ENCODE measurements at places on chromosomes 2 and 18.

GRCh38 chr2:151914989-151915628 is 86.9 kb upstream of the ARL5A start:
- DNase-seq = no peak

- DNase-seq = peak; percentile 1
These were observed 42.5 kb downstream of the COPS8 start for GRCh38 chr2:237128026-237128703.

DNA sequence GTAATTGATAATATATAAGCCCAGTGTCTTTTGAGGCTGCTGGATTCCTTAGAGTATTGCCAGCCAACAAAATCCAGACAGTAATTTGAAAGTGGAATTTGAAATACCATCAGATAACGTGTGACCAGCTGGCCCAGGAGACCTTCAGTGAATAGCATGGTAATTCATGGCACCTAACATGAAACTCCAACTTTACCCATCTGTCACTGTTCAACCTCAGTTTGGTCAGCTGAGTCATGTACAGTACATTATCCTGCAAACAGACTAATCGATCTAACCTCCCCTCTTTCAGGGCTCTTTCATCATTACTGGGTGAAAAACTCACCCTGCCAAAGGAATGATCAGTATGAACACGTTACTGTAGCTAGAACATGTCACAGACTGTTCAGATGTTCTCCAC is 230.6 kb downstream of the DOK6 start:
- no peak for DNase-seq

DNA sequence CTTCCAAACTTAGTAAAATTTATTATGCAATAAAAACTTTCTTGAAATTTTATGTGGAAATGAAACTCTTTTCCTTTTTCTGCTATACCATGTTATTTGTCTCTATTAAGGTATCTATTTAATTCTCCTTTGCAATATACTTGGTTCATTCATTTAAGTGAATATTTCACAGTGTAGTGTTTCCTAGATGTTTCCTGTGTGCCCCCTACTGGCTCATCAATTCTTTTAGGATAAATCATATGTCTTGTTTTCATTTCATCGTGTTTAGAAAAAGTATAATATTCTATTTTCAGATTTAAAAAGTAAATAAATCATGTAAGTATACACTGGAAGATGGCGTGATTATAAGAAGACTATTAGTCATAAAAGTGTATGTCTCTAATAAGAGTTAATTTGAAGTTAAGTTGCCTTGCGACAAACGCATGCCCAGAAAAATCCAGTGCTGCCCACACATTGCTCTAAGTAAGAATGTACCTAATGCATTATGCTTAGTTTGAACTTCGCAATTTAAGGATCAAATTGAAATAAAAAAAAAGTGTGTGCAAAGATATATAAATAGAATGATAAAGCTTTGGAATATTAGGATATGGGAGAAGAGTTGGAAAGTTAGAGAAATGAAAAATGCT is 525.4 kb downstream of the KCNJ3 start:
- peak; percentile 13 for DNase-seq

DNA sequence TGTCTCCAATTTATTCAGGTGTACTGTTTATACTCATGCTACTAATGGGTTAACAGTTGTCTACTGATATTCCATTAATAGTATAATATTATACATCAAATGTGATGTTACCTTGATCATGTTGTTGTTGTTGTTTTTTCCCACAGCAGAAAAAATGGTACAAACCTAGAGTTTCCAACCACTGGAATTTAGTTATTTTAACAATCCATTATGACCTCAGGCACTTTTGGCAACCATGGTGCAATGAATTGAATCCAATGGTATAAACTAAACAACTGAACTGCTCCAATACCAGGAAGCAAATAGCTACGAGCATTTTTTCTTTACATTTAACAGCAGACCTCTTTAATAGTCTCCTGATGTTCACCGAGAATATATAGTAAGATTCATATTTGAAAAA is 31.0 kb upstream of the C2orf66 start:
- no peak for DNase-seq

GRCh38 chr2:128643221-128644065 is 324.8 kb upstream of the HS6ST1 start:
- DNase-seq = no peak

GRCh38 chr2:159600752-159601151 is 15.6 kb downstream of the BAZ2B start:
- no peak for DNase-seq

GRCh38 chr2:29495536-29496060 is 380.4 kb downstream of the CLIP4 start:
- DNase-seq = no peak

GRCh38 chr2:221975151-221975550 is 323.6 kb downstream of the PAX3 start:
- no peak for DNase-seq

GRCh38 chr2:46555646-46556234 is 76.4 kb downstream of the TMEM247 start:
- no peak for DNase-seq

DNA sequence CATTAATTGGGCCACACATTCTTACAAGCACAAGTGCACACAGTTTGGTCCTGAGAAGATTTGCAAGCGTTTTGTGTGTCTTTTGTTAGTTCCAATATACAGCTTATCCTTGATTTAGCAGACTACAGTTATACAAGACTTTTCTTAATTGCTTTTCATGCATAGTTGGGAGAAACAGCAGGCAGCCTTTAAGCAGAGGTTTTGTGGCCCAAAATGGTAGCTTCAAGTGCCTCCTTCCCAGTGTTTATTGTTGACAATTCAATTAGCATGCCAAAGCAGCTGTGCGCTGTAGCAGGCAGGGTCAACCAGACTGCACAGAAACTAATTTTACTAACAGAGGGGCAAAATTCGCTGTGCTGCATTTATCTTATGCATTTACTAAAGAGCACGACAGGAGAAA is 47.5 kb downstream of the FRZB start:
- DNase-seq = no peak

- no peak for DNase-seq
These were observed 122.3 kb downstream of the PLCL1 start for GRCh38 chr2:197926673-197927072.

DNA sequence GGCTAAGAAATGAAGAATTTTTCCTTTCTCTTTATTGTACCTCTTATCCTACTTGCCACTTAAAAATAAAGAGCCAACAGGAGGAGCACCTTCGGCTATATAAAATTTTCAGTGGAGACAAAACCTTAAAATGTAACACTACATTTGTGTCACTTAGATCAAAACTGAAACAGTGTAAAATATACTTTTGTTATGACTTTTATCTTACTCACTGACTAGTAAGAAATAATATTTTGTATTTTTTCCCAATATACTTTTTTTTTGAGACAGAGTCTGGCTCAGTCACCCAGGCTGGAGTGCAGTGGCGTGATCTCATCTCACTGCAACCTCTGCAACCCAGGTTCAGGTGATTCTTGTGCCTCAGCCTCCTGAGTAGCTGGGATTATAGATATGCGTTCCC is 28.3 kb downstream of the KCNJ13 start:
- no peak for DNase-seq

GRCh38 chr2:127985026-127985734 is 42.7 kb downstream of the SAP130 start:
- DNase-seq = no peak

- no peak for DNase-seq
These were observed 271.8 kb downstream of the NEDD4L start for GRCh38 chr18:58315739-58316215.

DNA sequence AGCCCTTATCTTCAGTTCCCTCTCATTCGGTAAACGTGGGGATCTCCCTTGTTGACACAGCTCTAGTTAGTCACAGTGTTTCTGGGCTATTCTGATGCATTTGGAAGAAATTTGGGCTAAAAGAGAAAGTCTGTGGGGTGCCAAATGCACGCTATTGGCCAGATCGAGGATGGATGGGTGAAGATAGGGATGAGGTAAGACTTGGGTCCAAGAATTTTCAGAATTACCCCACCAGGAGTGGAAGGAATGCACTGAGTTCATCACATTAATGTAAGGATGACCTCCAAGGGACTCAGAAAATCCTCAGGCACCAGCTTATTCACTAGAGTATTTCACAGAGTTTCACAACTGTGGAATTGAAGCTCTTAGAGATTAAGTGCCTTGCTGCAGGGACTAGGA is 49.3 kb downstream of the NRP2 start:
- DNase-seq = no peak

DNA sequence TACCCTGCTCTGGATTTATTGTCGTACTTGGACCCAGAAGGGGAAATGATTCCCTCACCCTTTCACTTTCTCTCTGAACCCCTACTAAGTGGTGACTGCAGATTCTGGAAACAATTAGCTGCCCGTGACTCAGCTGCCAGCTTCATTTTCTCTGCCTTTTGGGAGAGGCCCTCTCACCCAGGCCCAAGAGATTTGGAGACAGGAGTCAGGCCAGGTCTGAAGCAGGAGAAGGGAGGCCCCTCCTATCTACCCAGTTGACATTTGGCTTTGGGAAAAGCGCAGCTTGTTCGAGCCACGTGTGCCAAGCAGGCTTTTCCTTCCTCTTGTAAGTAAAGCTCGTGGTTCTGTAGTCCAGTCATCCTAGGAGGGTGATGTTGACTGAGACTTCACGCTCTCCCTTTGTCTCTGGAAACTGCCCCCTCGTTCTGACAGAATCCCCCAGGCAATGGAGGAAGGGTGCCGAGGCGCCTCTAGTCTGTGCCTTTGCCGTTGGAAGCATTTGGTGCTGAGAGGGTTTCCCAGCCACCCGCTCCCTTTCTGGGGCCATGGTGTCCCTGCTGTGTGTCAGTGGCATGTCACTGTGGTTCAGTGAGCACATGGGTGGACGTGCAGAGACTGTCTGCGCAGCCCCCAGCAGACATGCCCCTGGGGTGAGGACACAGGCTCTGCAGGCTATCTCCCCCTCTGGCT is 8.6 kb downstream of the OXER1 start:
- DNase-seq = peak; percentile 5

DNA sequence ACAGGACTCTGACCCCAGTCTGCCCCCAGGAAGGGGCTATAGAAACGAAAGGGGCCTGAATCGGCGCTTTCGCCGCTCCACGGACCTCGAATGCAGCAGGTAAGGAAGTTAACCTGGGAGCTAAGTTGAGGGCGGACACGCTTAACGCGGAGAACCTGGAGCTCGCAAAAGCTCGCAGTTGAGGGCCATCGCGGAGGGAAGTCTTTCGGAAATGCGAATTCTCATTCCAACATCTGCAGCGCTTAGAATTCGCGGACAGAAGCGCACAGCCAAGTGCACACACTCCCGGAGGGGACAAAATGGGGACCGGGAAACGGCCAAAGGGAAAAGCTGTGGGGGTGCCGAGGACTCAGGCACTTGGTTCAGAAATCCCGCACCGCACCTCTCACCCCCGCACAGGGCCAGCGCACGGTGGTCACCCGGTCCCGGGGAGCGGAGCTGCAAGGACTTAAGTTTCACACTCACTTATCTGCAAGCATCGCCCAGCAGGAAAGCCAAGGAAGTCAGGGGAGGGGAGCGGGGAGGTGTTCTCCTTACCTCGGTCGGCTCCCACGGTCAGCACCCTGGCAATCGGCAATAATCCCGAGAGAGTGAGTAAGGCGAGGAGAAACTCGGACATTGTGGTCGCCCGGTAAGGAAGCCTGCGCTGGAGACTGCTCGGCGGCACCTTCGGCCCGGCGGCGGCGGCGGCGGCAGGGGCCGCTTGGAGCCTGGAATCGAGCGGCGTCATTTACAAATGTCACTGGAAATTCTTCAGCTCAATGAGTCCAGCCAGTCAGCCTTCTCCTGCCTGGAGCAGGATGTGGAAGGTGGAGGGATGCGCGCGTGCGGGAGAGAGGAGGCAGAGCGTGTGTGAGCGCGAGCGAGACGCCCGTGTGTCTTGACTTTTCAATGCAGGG is 456 bp downstream of the LRP1B start:
- peak; percentile 79 for DNase-seq

- DNase-seq = no peak
These were observed 44.2 kb downstream of the NRXN1 start for GRCh38 chr2:50987616-50988313.

- DNase-seq = no peak
These were observed 42.9 kb upstream of the CABYR start for GRCh38 chr18:24095976-24096375.

- DNase-seq = no peak
These were observed 132.0 kb downstream of the VWC2L start for GRCh38 chr2:214542866-214543265.

DNA sequence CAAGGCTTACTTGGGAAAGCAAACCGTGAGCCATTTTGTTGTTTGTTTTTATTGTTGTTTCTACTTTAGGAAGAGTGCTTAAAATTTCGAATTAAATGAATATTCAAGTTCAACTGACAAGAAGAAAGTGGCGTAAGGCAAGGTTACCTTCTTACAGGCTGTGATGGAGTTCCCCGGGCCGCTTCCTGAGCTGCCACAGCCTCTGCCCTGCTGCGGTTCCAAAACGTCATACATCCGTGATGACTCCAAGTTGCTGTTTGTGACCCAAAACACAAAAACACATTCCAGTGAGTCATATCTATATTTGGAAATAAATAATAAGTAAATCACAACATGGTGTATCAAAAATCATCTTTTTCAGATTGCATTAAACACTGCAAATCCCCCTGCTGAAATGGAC is 49.7 kb downstream of the SPHKAP start:
- no peak for DNase-seq

GRCh38 chr2:241863536-241863954 is 4.9 kb upstream of the PDCD1 start:
- no peak for DNase-seq

GRCh38 chr2:19900931-19901441 is 797 bp downstream of the TTC32 start:
- DNase-seq = peak; percentile 54

DNA sequence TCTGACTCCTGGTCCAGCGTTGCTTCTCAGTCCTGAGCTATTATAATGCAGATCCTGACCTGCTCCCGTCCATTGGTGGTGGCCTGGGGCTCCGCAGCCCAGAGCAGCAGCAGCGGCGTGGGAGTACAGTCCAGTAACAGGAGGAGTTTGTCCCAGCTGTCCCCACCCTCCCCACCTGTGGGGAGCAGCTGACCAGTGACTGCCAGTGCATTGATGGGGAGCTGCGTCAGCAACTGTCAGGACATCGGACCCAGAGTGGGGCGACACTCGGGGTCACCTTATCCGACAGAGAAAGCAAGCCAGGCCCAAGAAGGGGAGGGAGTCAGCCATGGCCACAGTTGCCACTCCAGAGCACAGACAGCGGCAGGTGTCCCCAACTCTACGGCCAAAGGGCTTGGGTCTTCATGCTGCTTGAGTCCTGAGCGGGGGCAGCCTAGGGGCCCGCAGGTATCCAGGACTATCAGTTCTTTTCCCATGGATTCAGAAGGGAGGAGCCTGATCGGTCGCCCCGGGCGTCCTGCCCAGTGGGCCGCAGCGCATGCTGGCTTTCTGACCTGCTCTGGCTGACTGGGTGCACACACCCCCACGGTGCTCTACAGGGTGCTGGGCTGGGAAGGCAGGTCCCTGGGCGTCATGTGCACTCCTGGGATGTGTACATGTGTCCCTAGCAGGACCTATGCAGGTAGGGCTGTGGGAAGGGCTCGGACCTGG is 29.7 kb downstream of the DNMT3A start:
- no peak for DNase-seq

DNA sequence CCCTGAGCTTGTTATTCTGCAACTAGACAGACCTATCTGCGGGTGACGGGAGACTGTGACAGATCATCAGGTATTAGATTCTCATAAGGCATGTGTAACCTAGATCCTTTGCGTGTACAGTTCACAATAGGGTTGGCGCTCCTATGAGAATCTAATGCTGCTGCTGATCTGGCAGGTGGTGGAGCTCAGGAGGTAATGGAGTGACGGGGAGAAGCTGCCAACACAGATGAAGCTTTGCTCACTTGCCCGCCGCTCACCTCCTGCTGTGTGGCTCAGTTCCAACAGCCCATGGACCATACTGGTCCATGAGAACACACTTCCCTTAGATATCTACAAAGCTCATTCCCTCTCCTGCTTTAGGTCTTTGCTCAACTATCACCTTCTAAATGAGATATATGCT is 198.2 kb upstream of the SMAD7 start:
- DNase-seq = no peak

- DNase-seq = peak; percentile 59
These were observed 27.3 kb downstream of the SFXN5 start for GRCh38 chr2:73043929-73044832.

Measured in midbrain (tissue), 1 donor.